ENCODE measurements at places on chromosomes 16 and 17.

GRCh38 chr16:22329199-22329695 is 32.0 kb downstream of the POLR3E start:
- DNase-seq = no peak

GRCh38 chr17:55783684-55784245 is 32.9 kb downstream of the PCTP start:
- peak; percentile 82 for DNase-seq

- DNase-seq = no peak
Measured at GRCh38 chr16:29868396-29869009, 5.5 kb upstream of the CDIPT start.

GRCh38 chr17:1644493-1645206 is 882 bp downstream of the SCARF1 start:
- DNase-seq = no peak

- DNase-seq = no peak
Measured at GRCh38 chr17:79940459-79941087, 95.1 kb downstream of the TBC1D16 start.
